Cortex of kidney (tissue), 1 donor: ENCODE measurements at places on chromosomes 7 and 10.

DNA sequence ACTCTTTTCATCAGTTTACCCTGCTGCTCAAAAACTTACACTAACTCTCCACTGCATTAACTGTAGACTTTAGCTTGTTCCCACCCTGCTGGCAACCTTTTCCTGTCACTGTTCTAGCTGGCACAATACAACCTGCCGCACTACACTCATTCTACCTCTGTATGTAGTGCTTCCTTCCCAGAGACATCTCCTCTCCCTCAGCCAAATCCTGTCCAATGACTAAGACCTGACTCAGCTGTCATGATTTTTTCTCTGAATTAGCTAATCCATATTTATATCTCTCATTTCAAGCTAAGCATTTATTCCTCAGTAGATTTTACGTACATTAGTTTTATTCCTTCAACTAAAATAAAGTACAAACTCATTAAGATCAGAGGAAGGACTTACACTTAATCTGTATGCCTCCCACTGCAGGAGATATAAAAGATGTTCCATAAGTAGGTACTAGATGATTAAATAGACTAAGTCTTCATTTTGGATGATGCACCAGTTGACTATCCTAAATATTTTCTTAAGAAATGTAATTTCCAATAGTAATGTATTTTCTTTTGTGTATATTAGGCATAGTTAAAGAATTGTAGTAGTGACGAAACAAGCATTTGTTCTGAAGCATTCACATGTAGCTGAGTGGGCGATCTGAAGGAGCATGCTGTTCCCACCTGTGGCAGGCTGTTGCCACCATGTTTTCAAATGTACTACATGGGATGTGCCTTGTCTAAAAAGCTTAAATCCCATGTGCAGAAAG lies 189.1 kb downstream of the SKAP2 start:
- no peak for DNase-seq

- no peak for DNase-seq
Measured at GRCh38 chr7:27730112-27730511, 9.8 kb upstream of the TAX1BP1 start.

DNA sequence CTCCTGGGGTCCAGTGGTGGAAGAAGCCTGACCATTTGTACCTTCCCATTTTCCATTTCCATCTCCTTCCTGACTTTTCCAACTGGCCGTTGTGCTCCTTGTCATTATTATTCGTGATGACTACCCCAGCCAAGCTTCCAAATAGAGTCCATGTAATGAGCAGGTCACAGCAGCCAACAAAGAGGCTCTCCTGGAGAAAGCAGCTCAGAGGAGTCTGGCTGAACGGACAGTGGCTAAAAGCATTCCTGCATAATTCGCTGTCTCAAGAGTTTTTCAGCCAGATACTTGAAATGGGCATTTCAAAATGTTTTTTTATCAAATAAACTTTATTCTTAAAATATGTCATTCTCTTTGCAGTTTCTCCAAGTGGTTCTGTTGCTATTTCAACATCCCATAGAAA lies 458.6 kb downstream of the INHBA start:
- DNase-seq: no peak

DNA sequence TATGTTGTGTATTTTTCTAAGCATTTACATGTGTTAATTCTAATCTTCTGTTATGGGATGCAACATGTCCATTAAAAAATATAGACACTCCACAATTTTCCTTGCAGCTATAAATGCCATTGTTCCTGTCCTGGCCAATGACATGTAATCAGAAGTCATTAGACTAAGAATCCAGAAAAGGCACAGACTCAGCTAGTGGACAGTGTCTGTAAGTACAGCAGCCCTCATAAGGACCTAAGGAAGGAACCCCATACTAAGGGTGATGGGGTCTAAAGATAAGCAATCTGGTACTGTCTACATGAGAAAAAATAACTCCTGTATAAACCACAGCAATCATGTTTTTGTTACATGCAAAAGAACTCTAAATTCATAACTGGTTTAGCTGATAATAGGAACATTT lies 115.9 kb downstream of the GPR85 start:
- no peak for DNase-seq

DNA sequence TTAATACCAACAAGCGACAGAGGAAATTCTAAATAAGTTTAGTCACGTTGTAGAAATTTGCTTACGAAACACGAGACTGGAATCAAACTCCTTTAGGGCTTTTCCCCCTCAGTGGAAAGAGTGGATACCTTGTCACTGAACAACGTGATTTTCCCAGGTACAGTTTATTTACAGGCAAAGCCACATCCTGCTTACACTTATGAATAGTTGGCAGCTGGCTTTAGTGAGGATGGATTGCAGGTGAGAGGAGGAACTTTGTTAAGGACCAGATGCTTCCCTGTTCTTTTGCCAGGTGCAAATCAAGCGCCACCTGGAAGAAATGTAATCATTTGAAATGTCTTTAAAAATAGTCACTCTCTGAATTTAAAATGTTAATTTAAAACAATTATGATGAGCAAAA lies 282.4 kb downstream of the ADARB2 start:
- DNase-seq: no peak

DNA sequence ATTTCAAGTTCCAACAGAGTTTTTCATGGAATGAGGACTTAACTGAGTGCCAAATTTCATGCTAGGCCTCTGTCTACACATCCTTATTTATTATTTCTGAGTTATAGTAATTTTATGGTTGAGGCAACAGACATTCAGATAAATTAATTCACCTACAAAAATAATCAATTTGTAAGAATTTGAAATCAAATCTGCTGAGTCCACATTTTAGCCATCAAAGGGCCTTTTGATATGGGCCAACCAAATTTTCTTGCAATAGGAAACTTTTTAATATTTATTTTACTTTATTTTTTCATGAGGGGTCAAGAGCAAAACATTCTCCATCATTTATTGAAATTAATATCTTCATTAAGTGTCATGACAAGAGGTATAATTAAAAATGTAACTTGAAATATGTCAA lies 875.5 kb downstream of the NRG3 start:
- DNase-seq: no peak

GRCh38 chr10:11157292-11158076 lies 139.8 kb downstream of the CELF2 start:
- DNase-seq: no peak

- no peak for DNase-seq
Measured at GRCh38 chr10:91589015-91589657, 43.7 kb downstream of the PPP1R3C start.

- DNase-seq: no peak
Measured at GRCh38 chr7:22083704-22084240, 138.1 kb upstream of the CDCA7L start.

DNA sequence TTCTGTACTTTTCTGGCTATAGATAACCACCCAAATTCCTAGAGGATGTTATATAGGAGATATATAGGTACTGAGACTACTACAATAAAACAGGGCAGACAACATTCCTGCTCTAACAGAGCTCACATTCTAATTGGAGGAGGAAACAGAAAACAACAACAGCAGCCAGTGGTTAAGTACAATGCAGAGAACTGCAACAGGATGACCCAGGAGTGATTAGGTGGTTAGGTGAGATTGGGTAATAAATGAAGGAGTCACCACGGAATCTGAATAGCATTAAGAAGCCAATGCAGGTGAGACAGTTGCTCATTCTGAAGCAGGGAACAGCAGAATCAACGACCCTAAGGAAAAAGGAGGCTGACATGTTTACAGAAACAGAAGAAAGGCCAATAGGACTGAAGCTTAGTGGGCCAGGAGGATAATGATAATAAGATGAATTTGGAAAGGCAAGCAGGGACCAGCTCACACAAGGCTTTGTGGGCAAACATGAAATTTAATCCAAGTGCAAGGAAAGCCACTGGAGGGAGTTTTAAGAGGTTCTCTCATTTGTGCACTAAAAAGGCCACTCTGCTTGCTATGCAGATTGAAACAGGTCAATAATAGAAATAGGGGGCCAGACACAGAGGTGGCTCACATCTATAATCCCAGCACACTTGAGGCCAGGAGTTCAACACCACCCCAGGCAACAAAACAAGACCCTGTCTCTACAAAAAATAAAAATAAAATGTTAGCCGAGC lies 16.9 kb upstream of the REEP3 start:
- DNase-seq: no peak

- no peak for DNase-seq
Measured at GRCh38 chr10:72095195-72095594, 6.8 kb upstream of the SPOCK2 start.

DNA sequence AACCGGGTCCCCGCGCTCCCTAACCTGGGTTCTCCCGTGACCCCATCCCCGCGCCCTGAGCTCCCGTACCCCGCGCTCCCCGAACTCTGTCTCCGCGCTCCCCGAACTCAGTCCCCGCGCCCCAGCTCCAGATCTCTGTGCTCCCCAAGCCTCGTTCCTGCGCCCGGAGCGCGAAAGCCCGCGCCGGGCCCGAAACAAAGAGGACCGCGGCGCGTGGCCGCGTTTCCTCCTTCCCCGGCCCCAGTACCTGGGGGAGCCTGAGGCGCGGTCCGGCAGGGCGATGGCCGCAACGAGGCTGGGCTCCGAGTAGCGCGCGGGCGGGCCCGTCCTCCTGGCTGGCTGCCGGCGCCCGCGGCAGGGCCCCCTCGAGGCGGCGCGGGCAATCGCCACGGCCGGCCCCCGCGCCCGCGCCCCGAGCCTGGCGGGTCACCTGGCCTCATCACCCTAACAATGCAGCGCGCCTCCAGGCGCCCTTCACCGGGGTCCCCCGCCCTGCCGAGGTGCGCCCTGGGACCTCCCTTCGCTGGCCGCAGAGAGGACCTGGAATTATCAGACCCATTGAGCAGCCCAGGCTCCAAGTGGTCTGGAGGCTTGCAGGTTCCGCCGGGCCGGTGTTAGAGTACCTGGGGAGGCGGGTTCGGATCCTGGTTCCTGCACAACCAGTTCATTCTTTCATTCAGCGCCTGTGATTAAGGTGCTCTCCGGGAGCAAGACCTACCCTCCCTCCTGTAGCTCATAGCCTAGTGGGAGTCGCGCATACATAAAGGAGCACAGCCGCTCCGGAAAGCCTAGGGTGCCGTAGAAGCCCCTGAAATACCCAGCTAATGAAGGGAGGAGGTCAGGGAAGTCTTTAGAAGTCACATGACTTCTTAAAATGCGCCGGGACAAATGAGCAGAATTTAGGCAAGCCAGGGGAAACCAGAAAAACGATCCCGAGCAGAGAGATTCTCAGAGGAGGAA lies at the start of gene TNS3:
Gene TNS3 (minus strand): TSS at position 308 of the 960 bp plus-strand sequence. CDS start 142,475 bp downstream, outside the sequence.
- DNase-seq: no peak

GRCh38 chr7:104444017-104444416 lies 115.6 kb downstream of the LHFPL3 start:
- DNase-seq: no peak

GRCh38 chr10:27783660-27784059 lies 38.0 kb upstream of the MKX start:
- no peak for DNase-seq

DNA sequence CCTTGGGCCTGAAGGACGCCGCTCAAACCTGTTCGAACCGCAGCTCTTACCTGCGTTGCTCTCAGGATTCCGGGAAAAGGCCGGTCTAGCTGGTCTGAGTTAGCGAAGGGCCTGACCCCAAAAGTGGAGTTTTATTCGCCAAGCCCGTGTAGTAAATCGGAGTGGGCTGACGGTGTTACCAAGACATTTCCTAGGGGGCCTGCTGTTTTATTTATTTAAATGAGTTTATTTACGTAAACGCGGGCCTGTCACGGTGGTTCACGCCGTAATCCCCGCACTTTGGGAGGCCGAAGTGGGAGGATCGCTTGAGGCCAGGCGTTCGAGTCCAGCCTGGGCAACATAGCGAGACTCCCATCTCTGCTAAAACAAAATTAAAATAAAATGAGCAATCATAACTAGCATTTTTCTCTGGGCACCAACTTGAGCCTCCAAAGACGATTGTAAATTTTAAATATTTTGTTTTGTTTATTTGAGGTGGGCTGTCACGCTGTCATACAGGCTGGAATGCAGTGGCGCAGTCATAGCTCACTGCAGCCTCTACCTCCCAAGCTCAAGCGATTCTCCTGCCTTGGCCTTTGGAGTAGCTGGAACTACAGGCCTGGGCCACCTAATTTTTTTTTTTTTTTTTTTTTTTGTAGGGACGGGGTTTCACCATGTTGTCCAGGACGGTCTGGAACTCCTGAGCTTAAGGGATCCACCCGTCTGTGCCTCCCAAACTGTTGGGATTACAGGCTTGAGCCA lies 903 bp downstream of the ZNF655 start:
- no peak for DNase-seq

GRCh38 chr7:134948246-134948645 lies 38.1 kb upstream of the AGBL3 start:
- DNase-seq: no peak

- DNase-seq: no peak
Measured at GRCh38 chr10:89090756-89091445, 100.3 kb downstream of the FAS start.

DNA sequence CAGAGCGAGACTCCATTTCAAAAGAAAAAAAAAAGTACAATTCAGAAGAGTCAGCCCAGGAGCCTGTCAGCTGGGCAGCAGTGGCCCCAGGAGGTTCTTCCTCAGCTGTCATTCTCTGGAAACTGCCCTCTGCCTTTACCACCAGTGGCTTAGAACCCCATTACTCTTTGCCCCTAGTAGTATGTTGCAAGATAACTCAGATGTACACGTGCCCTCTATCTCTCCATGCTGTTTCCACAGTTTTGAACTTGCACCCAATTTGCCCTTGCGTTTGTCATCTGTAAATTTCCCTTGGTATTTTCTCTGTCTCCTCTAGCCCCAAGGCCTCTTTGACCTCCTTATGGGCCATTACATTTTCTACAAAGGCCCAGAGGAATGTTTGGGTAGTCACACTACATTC lies 56.7 kb upstream of the PRKAR2B start:
- no peak for DNase-seq

DNA sequence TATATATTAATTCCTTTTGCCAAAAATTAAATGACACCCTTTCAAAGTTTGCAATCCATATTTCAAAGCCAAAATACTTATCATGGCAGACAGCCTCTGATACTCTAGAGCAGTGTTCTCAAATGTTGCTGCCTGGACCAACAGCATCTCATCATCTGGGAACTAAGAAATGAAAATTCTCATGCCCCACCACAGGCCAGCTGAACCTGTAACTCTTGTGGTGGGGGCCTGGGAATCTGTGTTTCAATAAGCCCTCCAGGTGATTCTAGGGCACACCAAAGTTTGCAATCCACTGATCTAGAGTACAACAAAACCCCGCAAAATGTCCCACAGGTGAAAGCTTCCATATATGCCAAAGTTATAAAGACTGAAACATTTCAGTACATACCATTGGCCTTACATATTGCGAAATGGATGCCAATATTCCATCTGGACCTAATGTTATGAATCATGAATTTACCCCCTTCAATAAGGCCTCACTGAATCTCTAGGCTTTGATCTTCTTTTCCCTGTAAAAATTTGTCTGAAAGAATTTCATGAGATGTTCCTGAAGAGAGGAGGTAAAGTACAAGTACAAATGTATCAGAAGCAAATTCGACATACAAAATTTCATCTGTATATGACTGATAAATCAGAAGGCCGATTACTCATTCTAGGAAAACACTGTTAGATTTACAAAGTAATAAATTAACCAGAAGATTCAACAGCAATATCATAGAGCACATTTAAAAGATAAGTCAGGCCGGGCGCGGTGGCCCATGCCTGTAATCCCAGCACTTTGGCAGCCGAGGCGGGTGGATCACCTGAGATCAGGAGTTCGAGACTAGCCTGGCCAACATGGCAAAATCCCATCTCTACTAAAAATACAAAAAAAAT lies 25.3 kb upstream of the EPC1 start:
- DNase-seq: no peak
